Activated CD8-positive, alpha-beta memory T cell treated with anti-CD3 and anti-CD28 coated beads, Interleukin-2, amount 50 U/mL, for 4 hours (primary cell): ENCODE measurements at places on chromosomes 5 and 9.
A peak's percentile ranks its signal among the peaks of the same experiment; 100 is the strongest.

- no peak for DNase-seq
Measured at GRCh38 chr9:37990404-37991015, 78.5 kb downstream of the SHB start.

GRCh38 chr5:126168785-126169184, 254.4 kb upstream of the GRAMD2B start:
- no peak for DNase-seq

DNA sequence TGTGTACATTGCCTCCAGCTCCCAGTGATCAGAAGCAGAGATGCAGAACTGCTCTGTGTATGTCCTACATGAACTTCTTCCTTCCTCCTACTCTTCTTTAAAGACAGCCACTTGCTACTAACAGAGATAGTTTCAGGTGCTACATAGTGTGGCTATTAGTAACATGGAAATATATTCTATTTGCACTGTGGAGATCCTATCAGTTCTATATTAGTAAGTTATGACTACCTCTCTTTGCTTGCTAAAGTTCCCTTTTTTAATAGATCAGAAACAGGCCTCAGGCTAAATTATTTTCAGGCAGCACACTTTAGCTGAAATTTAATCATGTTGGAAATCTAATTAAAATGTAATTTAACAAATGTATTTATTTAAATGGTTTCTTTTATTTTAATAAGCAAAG, 64.4 kb upstream of the TNFSF8 start:
- no peak for DNase-seq

DNA sequence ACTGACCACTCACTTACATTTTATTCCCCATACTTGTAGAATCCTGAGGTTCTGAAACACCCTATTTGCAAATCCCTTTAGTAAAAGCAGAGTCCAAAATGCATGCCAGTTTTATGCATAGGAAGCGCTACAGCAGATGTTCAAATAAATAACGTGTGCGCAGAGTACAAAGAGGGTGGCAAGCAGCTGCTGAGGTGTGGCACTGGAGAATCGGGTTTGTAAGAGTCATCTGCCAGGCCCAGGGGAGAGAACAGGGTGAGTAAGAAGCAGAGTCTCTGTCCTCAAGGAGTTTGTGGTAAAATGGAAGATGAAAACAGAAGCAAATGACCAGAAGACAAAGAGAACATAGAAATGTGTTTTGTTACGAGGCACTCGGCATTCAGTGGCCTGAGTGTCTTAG, 288.8 kb downstream of the GLIS3 start:
- DNase-seq: no peak

- DNase-seq: no peak
Measured at GRCh38 chr5:146560205-146560812, 44.3 kb upstream of the GPR151 start.

DNA sequence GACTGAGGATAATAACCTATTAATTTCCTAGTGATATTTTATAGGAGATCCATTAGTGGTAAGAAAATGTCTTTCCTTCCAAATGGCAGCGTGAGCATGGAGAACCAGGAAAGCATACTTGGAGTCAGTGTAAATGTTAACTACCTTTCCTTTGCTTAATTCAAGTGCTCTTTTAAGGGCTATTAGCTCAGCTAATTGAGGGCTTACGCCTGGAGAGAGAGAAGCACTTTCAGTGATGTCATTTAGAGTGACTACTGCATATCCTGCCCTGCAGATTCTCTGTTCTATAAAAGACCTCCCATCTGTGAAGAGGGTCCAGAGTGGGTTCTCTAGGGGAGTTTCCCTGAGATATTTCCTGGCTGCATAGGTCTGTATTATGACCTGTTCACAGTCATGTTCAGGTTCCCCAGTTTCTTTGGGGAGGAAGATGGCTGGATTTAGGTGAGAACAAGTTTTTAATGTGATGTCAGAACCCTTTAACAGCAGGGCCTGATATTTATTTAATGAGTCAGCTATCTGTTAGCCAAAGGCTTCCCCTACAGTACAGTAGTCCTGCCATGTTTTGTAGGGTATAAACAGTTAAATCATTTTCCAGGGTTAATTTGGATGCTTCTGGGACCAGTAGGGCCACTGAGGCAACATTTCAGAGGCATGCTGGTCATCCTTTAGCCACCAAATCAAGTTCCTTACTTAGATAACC, 89.6 kb downstream of the TRIM36 start:
- DNase-seq: no peak

GRCh38 chr5:18102733-18103132, 468.5 kb downstream of the TAF11L14 start:
- no peak for DNase-seq

DNA sequence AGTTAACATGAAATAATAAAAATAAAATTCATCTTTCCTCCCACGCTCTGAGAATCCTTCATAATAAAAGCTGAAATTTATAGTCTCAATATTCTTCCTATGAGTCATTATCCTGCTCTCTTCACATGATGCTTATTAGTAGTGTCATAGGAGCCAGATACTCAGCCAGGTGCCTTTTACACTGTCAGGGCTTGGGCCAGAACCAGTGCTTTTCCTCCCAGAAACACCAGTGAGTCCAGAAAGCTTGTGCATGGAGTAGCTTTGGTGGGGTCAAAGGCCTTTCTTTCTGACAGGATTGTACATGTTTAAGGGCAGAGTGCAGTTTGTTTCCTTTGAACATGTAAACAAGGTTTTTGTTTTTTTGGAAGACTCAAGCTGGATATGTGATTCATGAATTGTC, 6.8 kb downstream of the LSM11 start:
- no peak for DNase-seq

- DNase-seq: no peak
Measured at GRCh38 chr5:170497311-170498038, 6.3 kb upstream of the KCNIP1 start.

GRCh38 chr5:104016646-104017045, 454.1 kb upstream of the NUDT12 start:
- no peak for DNase-seq

GRCh38 chr9:89476546-89476945, 21.4 kb downstream of the SEMA4D start:
- DNase-seq: peak; percentile 16

GRCh38 chr5:181223729-181224389, 778 bp downstream of the TRIM41 start:
- no peak for DNase-seq

- DNase-seq: no peak
Measured at GRCh38 chr5:104344809-104345208, 782.2 kb upstream of the NUDT12 start.

GRCh38 chr9:116123171-116123570, 30.4 kb upstream of the PAPPA start:
- no peak for DNase-seq

- no peak for DNase-seq
Measured at GRCh38 chr9:18601956-18602355, 128.0 kb downstream of the ADAMTSL1 start.

DNA sequence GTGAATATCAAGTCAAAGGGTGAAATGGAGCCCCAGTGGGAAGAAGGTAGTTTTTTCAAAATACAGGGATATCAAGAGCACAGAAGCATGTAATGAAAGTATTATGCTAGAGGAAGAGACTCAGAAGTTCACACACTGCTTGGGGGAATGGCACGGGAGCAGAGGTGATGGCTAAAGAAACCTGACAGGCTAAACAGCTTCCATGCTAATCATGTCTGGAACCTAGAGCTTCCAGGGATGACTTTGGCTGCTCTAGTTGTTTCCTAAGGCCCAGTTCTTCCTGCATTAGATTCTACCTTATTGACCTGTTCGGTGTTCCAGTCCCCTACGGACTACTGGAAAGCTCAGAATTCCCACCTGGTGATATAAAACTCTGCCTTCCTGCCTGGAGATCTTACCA, 34.3 kb downstream of the TRIM32 start:
- DNase-seq: no peak

DNA sequence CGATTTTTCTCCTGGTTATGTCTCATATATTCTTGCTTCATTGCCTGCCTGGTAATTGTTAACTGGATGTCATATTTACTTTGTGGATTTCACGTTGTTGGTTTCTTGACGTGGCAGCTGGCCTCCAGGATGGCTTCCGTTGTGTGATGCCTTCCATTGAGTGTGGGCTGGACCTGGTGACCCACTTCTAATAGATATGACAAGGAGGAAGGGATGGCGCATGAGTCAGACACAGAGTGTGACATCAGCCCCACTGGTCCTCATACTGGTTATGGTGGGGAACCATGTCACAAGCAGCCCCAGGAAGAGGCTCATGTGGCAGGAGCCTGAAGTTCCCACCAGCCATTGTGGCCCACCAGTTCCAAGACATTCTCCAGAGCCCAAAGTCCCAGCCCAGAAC, 6.4 kb upstream of the PAEP start:
- DNase-seq: no peak

GRCh38 chr9:113427629-113428028, 17.1 kb downstream of the C9orf43 start:
- DNase-seq: no peak

DNA sequence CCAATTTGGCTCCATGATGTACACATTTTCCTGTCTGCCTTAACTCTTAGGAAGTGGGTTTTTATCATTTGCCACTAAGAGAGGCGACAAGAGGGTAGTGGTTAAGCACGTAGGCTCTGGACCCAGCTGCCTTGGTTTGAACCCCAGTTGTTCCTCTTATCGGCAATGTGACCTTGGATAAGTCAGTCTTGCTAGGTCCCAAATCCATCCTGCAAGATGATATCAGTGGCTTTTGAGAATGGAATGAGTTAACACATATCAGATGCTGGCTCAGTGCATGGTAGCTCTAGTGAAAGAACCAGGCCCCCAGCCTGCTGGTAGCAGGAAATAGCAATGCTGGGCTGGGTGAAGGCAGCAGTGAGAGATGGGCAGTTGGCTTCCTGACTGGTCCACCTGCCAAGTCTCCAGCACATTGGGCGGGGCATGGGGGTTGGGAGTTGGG, 72.5 kb downstream of the STK10 start:
- no peak for DNase-seq

GRCh38 chr9:127540664-127541041, 71.4 kb upstream of the STXBP1 start:
- no peak for DNase-seq

GRCh38 chr9:115107701-115108100, 10.3 kb downstream of the TNC start:
- no peak for DNase-seq
